ENCODE measurements at places on chromosomes 1 and 21.

GRCh38 chr1:224406216-224406615 is 28.4 kb downstream of the WDR26 start:
- DNase-seq: no peak

GRCh38 chr1:40872276-40872675 is 10.1 kb upstream of the CITED4 start:
- DNase-seq: no peak

DNA sequence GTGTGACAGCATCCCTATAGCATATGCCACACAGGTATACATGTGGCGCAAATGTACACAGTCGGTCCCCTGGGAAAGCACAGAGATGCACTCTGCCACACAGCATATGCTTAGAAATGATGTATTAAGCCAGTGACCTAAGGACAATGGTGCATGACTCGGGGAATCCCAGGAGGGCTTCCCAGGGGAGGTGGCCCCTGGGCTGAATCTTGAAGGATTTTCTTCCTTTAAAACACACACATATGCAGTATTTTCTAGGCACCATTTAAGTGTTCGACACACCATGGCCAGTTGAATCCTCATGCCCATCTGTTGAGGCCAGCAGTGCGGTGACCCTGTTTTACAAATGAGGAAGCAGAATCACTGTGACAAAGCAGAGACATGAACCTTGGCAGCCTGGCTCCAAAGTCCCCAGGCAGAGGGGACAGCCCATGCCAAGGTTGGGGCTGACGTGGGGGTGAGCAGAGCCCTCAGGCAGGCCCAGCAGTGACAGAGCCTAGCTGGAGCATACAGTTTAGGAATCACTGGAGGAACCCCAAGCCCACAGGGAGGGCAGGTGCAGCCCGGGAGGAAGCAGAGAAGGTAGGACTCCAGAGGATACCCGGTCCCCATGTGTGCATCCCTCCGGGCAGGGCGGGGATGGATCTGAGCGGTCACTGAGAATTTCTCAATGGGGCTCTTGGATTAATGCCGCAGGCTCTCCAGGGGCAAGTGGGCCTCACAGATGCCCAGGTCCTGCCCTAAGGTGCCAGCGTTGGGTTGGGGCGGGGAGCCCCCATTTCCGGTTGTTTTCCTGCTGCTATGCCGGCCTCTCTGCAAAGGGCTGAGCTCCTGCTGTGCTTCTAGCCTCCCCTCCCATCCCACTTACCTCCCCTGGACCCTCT is 28.4 kb downstream of the WNT3A start:
- no peak for DNase-seq

DNA sequence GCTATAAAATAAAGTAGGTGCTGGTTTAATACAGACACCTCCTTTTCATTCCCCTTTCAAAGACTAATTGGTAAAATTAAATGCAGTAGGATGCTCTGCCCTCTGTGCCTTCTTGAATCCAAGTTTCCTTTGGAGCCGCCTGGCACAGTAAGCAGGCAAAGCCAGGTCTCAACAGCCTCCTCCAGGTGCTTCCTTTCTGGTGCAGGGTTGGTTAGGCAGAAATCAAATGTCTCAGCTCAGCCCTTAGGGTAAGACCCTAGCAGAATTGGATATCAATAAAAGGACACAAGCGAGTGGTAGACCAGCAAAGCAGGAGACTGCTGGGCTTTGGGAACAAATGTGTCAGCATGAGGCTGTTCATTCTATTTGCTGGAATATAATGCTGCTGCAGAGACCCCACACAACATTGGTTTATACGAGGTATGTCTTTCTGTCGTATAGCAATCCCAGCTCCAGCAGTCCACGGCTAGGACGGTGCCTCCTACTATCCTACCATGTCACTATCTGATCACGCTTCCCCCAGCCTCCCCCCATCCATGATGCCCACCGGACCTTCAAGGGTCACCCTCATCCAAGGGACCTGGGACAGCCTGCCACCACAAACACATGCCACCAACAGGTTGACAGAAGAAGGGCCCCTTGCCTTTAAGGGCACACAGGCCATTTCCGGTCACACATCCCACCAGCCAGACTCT is 58.4 kb downstream of the CAPN2 start:
- no peak for DNase-seq

DNA sequence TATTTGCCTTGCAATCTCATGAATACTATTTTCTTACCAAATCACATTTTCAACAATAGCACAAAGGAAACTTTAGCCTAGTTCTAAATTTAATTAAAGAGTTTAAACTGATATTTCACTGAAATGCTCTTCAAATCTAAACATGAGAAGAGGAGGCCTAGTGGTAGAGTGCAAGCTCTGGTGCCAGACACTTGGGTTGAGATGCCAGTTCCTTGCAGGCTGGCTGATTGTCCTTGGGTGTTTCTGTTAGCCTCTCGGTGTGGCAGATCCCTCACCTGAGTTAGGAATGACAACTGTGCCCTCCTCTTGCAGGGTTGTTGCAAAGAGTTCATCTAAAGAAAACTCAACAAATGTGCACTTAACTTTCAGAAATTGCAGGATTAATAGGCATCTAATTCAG is 12.5 kb downstream of the ZBTB21 start:
- no peak for DNase-seq

DNA sequence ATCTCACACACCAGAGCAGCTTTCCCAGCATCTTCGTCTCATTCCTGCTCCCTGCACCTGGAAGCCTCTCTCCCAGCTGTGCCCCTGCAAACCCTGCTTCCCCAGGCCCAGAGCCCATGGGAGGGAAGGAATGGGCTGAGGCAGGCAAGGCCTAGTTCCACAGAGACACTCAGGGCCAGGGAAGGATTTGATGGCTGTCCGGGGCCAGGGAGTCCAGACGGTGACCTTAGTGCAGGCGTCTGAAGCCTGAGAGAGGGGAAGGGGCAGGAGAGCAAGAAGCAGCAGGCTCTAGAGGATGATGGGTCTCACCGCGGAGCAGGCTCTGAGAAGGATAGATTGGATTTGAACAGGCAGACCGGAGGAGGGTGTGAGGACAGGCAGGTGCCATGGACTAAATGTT is 22.2 kb upstream of the TNNI1 start:
- no peak for DNase-seq

GRCh38 chr1:23506376-23507107 is 22.6 kb upstream of the ASAP3 start:
- DNase-seq: no peak

GRCh38 chr1:113861641-113862040 is 9.9 kb downstream of the PTPN22 start:
- DNase-seq: no peak

DNA sequence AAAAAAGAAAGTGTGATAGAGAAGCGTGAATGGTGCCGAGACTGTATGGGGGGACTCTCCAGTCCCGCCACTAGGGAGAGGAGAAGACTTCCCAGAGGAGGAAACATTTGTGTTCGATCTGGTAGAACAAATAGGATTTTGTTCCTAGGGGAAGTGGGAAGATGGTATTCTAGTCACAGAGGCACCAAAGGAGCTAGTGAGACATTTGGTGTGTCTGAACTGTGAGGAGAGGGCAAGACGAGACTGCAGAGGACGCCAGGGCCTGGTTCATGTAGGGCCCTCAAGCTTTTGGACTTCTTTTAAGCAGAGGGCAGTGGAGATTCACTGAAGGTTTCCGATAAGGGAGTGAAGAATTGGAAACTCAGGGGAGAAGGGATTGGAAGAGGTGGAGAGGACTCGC is 2.9 kb downstream of the BTBD19 start:
- peak; percentile 0 for DNase-seq
